Heart right ventricle (tissue), 16 donors: ENCODE measurements at places on chromosomes 13 and 19. TPM values are rescaled to one million over a fixed set of nuclear protein-coding genes. Genes with fewer than 3 reads are reported as not detected.

DAND5 gene
- total RNA-seq = 13.8 TPM

CNMD gene
- total RNA-seq = not detected

IFI30 gene
- 12.2 TPM for total RNA-seq

KLHL26 gene
- 6.3 TPM for total RNA-seq

RAP2A gene
- 22.2 TPM for total RNA-seq

ATP5F1D gene
- 770 TPM for total RNA-seq

WDR87 gene
- total RNA-seq = not detected

GAPDHS gene
- not detected for total RNA-seq

KIR2DL4 gene
- total RNA-seq = not detected

GRCh38 chr13:43266936-43267615 is 243.7 kb downstream of the DNAJC15 start:
- DNase-seq = no peak

GRCh38 chr13:31790992-31791391 is 51.7 kb downstream of the RXFP2 start:
- no peak for DNase-seq

DNA sequence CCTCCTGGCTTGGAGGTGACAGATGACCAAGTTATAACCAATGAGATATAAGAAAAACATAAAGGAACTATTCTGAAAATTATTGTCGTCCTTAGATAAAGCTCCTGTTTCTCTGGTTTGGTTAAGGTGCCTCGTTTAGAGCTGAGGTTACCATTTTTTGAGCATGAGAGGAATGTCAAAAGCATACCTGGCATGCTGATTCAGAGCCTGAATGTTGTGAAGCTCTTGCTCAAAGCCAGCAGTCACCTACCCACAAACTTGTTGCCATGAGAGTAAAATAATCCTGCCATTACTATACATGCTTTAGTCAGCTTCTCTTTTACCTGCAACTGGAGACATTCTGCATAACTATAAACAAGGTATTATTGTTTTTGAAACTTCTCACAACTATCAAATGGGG is 1116.2 kb downstream of the DIAPH3 start:
- DNase-seq = no peak

GRCh38 chr19:49551531-49551930 is 23.7 kb downstream of the RCN3 start:
- no peak for DNase-seq

DNA sequence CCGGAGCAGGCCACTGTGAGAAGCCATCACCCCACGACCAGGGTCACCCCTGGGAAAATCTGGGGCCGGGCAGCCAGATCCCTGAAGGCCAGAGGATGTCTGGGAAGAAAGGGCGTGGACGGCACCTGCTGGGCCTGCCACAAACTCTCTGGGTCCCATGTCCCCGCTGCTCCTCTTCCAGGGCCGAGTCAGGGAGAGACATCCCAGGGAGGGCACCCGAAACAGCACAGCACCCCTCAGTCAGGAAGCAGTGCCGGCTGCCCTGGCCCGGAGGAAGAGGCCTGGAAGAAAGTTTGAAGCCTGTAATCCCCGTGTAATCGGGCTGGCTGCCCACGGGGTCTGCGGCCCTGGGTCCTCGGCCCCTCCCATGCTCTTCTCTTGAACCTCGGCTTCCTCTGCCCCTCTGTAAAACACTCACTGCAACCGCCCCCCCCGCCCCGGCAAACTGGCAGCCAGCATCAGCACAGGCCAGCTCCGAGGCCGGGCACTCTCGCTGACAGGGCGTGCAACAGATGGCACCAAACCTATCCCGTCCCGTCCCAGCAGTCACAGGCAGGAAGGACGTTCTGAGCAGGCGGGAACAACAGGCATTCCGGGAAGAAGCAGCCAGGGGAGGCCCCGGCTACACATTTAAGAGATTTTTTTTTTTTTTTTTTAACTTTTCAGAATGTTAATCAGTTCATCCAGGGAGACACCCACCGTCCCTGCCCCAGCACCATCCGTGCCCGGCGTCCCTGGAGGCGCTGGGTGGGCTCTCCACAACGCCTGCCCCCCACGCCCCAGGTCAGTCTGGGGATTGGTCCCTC is 1.5 kb downstream of the SBNO2 start:
- DNase-seq = peak; percentile 62

DNA sequence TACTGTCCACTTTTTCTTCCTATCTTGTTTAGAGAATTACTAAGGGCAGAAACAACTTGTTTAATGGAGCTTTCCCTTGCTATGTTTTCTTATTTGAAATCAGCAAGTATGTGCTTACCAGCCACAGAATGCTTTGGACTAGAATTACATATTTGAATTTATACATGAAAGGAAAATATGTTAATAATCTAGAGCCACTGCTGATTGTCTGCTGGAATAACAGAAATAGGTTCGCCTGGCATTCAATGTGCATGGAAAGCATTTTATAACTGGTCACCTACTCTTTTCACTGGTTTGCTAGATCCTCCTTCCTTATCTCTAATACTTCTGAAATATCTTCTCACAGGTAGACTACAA is 8.0 kb downstream of the EFNB2 start:
- no peak for DNase-seq

- no peak for DNase-seq
Measured at GRCh38 chr13:84121456-84121855, 239.2 kb upstream of the SLITRK1 start.

DNA sequence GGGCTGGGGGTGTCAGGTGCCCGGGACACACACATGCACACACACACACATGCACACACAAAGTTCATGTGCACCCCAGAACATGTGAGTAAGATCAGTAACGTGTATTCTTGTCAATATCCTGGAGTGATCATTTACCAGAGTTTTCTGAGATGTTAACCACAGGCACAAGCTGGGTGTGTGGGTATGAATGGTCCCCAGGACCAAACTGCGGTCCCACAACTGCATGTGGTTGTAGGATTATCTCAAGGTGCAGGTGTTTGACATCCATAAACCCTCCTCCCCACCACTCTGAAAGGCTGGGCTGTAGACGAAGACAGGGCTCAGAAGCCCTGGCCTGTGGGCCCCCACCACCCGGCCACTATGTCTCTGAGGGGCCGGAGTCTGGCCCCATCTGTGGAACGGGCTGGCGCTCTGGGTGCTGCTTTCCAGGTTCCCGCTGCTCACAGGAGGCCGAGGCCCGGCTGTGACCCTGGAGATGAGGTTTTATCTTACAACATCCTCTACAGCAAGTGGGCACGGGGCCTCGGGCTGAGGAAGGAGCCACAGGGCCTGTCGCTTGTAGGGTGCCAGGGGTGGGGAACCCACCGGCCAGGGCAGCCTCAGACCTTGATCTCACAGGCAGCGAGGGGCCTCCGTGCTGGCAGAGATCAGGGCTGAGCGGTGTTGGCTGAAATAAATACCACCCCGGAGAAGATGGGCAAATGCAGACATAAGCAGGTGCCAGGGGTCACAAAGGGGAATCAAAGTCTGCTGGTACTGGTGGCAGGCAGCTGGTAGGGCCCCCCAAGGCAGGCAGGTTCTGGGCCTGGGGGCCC is 4.3 kb downstream of the F2RL3 start:
- no peak for DNase-seq

GRCh38 chr19:30444253-30444671 is 72.1 kb downstream of the ZNF536 start:
- no peak for DNase-seq

DNA sequence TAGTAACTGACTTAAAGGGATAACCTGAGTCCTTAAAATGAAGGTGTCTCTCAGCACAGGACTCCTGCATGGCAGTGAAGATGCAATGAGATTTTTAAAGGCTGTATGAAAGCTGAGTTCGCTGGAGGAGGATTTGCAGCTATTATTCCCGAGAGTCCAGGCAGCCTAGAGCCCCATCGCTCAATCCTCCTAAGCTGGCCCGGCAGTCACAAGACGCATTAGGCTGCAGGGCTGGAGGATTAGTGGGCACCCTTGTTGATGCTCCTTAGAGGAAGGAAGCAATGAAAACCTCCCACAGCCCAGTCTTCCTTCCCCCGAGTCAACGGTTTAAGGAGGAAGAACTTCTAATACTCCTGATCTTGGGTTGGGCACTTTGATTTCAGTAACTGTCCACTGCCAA is 239.5 kb downstream of the EFNB2 start:
- DNase-seq = no peak

GRCh38 chr19:374183-374885 is 29.7 kb upstream of the MIER2 start:
- DNase-seq = no peak

- DNase-seq = no peak
Measured at GRCh38 chr13:75666646-75667351, 30.7 kb downstream of the LMO7 start.
